NCI-H774 (cell line): ENCODE measurements at places on chromosomes 7 and 10.

DNA sequence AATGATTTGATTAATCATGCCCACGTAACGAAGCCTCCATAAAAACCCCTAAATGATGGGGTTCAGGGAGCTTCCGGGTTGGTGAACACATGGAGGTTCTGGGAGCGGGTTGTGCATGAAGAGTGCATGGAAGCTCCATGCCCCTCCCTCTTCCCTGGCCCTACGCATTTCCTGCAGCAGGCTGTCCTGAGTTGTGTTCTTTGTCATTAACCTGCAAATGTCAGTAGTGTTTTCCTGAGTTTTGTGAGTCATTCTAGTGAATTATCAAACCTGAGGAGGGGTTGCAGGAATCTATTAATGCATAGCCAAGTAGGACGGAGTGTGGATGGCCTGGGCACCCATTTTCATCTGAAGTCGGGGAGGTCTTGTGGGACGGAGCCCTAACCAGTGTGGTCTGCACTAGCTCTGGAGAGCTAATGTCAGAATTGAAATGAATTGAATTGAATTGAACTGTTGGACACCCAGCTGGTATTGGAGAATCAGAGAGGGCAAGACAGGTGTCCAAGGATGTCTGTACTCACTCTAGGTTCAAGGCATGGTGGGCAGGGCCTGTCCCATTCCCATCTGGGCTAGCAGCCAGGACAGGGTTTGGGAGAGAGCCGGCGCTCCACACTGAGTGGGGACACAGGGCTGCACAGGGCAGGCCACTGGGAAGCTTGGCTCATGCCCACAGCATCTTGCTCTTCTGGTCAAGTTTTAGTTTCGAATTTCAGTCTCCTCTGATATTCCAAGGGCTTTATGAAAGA is 22.3 kb upstream of the ARHGAP22 start:
- no peak for DNase-seq

- DNase-seq = peak; percentile 52
Measured at GRCh38 chr10:3948843-3949242, 163.8 kb upstream of the KLF6 start.

- no peak for DNase-seq
Measured at GRCh38 chr7:145633513-145633912, 483.1 kb upstream of the CNTNAP2 start.

DNA sequence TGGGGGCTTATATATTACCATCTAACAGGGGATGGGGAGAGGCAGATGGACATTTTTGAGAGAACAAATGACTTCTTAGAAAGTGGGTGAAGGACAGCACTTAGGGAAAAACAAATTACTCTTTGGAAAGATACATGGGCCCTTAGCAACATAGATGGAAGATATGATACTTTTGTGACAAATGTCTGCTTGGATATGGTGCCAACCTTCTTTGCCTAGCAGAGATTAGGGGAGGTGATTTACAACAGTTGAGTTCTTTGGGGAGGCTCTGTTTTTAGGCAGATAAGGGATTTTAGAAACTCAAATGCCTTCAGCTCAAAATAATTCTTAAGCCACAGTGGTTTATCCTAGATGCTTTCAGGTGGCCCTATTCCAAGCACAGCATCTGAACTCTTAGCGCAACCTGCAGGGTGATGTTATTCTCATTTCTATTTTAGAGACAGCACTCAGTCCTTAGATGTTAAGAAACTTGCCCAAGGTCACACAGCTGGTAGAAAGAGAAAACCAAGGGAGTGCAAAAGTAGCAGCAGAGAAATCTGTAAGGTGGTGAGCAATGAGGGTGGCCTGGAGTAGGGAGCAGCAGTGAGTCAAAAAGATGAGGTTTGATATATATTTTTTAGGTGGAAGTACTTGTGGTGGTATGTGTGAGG is 75.1 kb upstream of the KMT2E start:
- no peak for DNase-seq

GRCh38 chr7:22858640-22859561 is 36.3 kb upstream of the TOMM7 start:
- DNase-seq = no peak

GRCh38 chr10:72747521-72747920 is 55.6 kb downstream of the MCU start:
- no peak for DNase-seq

GRCh38 chr7:80105701-80106408 is 28.8 kb upstream of the GNAI1 start:
- no peak for DNase-seq

DNA sequence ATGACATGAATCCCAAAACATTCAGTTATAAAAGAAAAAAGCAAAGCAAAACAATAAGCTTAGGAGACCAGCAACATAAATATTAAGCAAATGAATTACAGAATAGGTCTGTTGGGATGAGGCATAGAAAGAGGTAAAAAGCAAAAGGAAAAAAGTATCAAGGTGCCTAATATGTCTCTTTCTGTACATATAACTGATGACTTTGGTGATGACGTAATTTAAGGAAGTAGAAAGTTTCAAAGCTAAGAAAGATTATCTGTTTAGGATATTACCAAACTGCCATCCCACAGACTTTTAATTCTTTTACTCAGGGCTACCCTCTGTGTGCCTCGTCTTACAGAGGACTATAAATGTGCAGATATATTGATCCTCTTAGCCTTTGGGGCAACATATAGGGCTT is 1066.5 kb downstream of the SORCS3 start:
- DNase-seq = no peak
